ENCODE measurements at places on chromosomes 5 and 9.

DNA sequence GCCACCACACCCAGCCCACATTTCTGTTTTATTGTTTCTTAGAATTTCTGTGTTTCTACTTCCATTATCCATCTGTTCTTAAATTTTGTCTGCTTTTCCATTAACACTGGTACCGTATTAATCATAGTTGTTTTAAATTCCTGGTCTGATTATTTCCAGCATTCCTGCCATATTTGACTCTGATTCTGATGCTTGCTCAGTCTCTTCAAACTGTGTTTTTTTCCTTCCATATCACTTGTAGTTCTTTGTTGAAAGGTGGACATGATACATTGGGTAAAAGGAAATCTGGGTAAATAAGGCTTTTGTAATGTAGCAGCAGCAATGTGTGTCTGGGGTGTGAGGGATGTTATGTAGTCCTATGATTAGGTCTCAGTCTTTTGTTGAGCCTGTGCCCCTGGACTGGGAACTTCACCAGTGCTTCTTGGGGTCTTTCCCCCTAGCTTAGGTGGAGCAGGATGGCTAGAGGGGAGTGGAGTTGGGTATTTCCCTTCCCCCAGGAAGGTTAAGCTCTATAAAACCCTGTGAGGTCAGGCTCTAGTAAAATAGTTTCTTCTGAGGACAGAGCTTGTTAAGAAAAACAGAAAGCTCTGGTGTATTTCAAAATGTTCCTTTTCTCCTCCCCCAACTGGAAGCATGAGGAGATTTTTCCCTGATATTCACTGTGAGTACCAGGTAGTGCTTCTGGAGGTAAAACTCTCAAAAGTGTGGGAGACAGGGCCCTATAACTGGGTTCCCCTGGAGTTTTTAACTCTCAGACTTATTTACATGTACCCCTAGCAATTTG, 10.1 kb upstream of the TMOD1 start:
- no peak for DNase-seq

DNA sequence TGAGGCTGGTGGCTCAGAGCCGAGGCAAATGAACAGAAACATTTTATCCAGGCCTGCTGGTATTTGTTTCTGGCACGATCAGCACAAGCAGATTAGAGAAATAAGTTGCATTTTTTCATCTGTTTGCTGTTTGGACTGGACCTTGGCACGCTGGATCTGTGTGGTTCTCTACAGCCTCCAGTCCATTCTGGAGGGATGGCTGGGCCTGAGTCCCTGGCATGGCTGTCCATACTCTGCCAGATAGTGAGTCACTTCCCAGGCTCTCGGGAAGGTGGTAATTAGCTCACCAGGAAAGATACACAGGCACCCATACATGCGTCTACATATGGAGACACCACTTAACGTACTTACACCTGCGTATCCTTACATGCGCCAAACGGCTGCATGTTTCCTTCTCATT, 78.6 kb downstream of the SPRY4 start:
- DNase-seq, result no peak

DNA sequence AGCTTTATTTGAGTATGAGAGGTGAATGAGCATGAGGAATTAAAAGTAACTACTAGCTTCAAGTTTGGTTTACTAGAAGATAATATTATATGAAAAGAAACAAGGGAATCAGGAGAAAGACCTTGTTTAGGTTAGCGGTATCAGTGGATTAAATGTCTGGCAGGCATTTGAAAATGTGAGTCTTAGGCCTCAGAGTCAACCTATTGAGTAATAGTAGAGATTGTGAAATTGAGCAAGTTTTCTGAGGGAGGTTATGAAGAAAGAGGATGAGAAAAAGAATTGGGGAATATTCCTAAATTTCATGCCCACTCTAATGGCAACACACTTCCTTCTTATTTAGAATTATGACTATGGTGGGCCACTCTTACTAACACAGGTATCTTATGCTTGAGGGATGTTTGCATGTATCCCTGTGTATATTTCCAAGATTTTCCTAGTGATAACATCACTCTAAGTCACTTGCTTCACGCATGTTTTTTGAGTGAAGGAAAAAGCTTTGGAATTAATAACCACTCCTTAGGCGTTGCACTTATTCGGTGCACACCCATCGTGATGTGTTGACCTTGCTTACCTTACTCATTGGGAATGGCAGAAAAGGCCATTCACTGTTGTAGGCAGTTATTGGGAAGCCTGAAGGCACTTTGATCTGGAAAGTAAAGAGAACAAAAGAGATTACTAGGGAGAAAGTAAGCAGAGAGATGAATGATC, 8.2 kb upstream of the ELL2 start:
- no peak for DNase-seq

- no peak for DNase-seq
Measured at GRCh38 chr5:160352308-160352707, 18.1 kb downstream of the C1QTNF2 start.

- peak; percentile 11 for DNase-seq
Measured at GRCh38 chr5:179762079-179762780, 29.6 kb downstream of the MAML1 start.

- no peak for DNase-seq
Measured at GRCh38 chr9:104974053-104974962, 46.4 kb upstream of the ABCA1 start.

DNA sequence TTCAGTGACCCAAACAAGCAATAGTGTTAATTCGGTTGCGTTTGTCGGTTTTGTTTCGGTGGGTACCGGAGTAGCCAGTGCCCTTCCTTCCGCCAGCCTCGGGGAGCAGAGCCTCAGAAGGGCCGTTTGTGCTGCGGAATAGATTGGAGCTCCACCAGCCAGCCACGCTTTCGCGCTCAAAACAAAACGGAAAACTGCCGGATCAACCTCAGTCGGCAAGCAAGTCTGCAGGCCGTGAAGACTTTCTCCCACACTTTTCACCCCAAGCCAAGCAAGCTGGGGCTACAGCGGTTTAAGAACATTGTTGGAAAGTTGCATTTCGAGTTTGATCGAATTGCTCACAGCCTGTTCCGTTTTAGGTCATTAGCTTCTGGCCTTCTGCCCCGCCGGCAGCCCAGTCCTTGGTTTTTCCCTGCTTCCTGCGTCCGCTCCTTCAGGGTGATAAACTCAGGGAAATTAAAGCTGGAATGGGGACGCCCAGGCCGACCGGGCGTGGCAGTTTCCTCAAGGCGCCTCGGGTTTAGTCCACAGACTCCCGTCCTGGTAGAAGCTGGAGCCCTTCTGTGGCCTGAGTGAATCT, 803 bp upstream of the CCNO start:
- no peak for DNase-seq

DNA sequence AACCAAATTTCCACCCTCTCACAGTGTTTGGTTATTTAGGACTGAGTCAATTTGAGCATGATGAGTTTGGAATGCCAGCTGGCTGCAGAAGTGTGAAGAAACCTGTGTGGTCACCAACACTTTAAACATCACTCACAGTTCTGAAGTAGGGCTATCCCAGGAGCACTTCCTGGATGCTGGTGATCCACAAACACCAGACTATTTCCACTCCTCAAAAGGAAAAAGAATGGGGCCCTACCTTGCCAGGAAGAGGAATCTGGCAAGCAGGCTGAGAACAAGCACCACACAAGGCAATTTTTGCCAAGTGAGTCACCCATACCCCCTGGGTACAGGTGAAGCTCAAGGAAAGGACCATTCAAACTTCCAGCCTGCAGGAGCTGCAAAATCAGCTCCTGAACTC, 294.2 kb upstream of the PTGER4 start:
- peak; percentile 14 for DNase-seq

DNA sequence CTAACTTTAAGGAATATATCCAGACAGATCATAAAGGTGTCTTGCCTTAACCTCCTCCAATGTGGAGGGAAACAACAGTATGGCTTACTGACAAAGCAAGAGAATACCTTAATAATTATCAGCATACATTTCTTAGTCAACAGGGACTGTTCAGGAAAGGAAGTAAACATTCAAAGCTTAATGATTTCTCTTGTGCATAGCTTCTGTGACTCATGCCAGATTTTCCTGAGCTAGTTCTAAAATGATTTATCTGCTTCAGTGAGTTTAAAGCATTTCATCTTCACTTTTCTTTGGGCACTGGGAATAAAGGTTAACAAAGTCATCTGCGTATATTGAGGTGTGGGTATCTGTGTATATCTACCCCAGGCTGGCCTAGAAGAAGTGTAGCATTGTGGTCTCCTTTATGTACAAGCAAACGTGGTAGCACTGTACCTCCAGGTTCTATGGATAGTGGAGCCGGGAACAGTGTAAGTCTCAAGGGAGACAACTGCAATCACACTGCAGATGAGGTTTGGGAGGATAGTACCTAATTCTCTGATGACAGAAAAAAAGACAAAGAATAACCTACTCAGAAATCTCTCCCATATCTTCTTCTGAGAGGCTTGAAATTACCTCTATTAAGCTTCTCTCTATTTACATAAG, 284.1 kb downstream of the HCN1 start:
- no peak for DNase-seq

- DNase-seq, result no peak
Measured at GRCh38 chr5:158301186-158301585, 442.2 kb upstream of the CLINT1 start.

GRCh38 chr5:24644761-24645160, at the start of gene CDH10:
Gene CDH10 (minus strand): TSS chr5:24644978. CDS start chr5:24593490, 51,488 bp downstream.
- no peak for DNase-seq

GRCh38 chr5:119383008-119383407, 27.2 kb downstream of the TNFAIP8 start:
- DNase-seq, result no peak

GRCh38 chr5:178428341-178429155, 161.6 kb downstream of the COL23A1 start:
- no peak for DNase-seq

- no peak for DNase-seq
Measured at GRCh38 chr9:130181678-130182380, 9.6 kb downstream of the NCS1 start.

GRCh38 chr5:115423051-115423450, 121.5 kb downstream of the FEM1C start:
- DNase-seq, result no peak

DNA sequence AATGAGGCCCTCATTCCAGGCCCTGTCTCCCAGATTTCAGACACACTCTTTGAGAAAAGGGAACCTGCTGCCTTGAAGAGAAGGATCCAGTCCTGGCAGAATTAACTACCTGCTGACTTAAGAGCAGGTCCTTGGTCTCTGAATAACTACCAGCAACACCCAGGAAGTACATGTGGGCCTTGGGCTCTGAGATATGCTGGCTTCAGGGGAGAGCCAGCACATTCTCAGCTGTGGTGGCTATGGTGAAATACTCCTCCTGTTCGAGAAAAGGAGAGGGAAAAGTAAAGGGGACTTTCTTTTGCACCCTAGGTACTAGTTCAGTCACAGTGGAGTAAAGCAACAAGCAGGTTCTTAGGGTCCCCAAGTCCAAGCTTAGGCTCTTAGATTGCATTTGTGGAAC, 120.0 kb downstream of the HMHB1 start:
- DNase-seq, result no peak

- no peak for DNase-seq
Measured at GRCh38 chr5:173197375-173197891, 37.6 kb downstream of the NKX2-5 start.

- no peak for DNase-seq
Measured at GRCh38 chr9:69759021-69759420, 790 bp downstream of the PTAR1 start.

DNA sequence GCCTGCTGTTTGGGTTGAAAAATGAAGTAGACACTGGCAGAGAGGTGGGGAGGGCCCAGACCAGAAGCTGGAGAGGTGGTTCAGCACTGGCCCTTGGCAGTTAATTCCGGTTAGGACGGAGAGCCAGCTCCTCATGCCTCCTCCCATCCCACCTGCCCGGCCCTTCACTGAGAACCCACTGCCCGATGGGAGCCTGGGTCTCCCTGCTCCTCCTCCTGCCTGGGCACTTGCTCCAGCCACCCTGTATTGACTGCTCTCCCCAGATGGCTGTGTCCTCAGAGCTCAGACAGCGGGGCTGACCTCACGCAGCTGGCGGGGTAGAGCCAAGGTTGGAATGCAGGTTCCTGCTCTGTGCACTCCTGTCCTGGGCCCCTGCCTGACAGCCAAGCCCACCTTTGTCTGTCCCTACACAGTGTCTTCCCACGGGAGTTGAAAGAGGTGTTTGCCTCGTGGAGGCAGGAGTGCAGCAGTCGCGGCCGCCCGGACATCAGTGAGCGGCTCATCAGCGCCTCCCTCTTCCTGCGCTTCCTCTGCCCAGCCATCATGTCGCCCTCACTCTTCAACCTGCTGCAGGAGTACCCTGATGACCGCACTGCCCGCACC, 114.7 kb downstream of the DAB2IP start:
- DNase-seq, result no peak

GRCh38 chr9:113380869-113381378, 4.1 kb upstream of the HDHD3 start:
- DNase-seq, result no peak

DNA sequence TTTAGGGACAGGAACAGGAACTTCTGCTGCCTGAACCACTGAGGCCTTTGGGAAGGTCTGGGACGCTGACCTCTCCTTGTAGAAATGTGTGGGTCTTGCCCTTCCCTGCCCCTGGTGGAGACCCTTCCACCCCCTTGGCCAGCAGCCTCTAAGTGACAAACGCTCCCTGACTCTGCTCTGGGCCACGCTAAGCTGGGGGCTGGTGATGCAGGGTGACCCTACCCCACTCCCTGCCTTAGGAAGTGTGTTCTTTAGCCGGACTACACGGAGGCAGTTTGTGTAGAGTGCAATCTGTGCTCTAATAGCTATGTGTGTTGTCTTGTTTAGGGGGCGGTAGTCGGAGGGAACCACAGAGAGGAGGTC, 123.0 kb downstream of the COL23A1 start:
- no peak for DNase-seq

DNA sequence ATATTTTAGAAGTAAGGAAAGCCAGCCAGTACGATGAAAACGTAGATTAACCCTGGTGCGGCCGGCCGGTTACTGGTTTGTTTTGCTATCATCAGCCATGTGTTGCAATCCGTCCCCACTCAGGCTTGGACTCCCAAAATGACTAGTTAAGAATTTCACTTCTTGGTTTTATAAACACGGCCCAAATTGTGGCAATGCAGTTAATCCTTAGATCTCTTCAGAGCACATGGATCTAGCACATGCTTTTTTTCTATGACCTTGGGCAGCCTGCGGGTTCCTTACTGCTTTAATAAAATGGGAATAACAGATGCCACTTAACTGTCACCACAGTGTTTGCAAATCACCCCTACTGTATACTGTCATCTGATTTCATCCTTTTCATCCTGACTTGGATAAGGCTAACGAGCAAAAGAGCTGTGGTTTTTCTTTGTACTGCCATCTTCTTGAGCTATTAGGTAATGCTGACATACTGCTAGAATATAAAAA, 1.5 kb downstream of the NDFIP1 start:
- no peak for DNase-seq

DNA sequence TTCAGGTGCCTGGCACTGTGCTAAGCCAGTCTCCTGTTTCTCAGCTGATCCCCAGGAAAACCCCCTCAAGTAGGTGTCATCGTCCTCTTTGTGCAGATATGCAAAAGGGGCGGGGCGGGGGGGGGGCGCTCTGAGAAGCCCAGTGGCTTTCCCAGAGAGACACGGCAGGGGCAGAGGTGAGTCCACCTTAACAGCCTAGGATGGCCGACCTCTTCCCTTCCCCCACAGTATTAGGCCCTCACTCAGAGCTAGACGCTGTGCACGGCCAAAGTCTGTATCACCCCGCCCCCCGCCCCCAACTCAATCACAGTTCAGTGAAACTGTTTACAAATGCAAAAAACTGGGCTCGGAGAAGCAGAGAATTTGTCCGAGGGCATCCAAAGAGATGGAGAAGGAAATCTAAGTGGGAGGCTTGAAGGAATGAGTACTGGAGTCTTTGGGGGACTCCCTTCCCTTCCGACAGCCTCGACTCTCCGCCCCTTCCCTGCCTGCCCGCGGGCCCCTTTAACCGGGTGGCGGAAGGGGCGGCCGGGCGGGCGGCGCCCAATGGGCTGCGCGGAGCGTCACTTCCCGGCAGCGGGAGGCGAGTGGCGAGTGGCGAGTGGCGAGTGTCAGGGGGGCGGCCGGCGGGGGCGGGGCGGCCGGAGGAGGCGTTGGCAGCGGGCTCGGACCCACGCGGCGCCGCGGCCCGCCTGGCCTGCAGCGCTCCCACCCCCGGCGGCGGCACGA, at the start of gene ERGIC1:
TSS of gene ERGIC1 (plus strand) at position 566 of the 729 bp plus-strand sequence. CDS start at position 729, 163 bp downstream.
- peak; percentile 72 for DNase-seq

All from stimulated activated CD4-positive, alpha-beta T cell treated with anti-CD3 and anti-CD28 coated beads, Interleukin-4, amount 100 ng/mL, for 24 hours (primary cell).